ENCODE measurements at places on chromosomes 3 and 15. TPM values are rescaled to one million over a fixed set of nuclear protein-coding genes. Genes with fewer than 3 reads are reported as not detected.

DNA sequence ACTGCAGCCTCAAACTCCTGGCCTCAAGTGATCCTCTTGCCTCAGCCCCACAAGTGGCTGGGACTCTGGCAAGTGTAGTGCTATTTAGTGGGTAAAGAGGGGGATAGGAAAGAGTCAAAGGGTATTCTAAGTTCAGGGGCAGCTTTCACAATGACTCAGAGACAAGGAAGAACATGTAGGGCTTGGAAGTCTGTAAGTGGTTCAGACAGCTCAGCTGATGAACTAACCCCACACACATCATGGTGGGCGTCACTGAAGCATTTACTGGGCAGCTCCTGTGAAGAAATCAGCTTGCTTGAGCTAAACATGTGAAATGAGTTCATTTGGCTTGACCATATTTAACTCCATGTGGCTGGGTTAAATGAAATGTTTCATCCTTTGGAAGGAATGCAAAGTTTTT is 34.6 kb upstream of the THSD4 start:
- no peak for DNase-seq

- no peak for DNase-seq
Measured at GRCh38 chr15:42083605-42083908, 10.8 kb downstream of the PLA2G4D start.

FOXL2 gene
- total RNA-seq: not detected

GRCh38 chr15:75947092-75947491 is 43.4 kb downstream of the FBXO22 start:
- no peak for DNase-seq

DNA sequence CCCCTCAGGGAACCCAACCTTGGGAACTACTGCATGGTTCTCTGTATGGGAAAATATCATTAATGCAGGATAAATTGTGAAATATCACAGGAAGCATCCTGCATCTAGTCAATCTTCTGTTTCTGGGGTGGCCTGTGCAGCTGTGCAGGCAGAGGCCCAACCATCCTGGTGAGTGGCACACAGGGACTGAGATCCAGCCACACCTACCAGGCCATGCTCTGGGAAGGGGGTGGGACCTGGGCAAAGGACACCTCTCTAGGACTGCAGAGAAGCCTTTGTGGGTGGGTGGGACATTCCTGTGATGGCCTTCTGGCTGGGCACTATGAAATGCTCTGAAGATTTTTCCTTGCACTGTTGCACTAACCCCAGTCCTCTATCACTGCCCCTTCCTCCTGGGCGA is 26.8 kb downstream of the CCRL2 start:
- no peak for DNase-seq

DNA sequence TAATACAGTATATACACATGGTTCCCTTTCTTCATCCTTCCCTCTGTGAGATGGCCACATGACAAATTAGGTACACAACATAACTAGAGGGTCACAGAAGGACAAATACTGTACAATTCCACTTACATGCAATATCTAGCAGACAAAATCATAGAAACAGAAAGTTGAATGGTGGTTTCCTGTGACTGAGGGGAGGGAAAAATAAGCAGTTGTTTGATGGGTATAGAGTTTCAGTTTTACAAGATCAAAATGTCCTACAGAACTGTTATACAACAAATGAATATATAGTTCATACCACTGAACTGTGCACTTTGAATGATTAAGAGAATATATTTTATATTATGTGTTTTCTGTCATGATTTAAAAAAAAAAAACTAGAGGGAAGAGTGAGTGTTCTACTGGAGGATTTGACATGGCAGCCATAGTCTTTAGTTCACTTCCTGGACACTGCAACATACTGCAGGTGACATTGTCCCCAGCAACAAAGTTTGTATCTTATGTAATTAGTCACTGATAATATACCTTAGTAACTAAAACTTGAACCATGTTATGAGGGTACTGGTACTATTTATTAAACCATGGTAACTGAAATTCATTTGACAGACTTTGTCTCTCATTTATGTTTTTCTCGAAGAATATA is 37.2 kb downstream of the CCDC54 start:
- no peak for DNase-seq

ZNF35 gene
- total RNA-seq: 5.4 TPM

GRCh38 chr15:89575656-89576416 is 567 bp downstream of the TICRR start:
- DNase-seq: no peak

DNA sequence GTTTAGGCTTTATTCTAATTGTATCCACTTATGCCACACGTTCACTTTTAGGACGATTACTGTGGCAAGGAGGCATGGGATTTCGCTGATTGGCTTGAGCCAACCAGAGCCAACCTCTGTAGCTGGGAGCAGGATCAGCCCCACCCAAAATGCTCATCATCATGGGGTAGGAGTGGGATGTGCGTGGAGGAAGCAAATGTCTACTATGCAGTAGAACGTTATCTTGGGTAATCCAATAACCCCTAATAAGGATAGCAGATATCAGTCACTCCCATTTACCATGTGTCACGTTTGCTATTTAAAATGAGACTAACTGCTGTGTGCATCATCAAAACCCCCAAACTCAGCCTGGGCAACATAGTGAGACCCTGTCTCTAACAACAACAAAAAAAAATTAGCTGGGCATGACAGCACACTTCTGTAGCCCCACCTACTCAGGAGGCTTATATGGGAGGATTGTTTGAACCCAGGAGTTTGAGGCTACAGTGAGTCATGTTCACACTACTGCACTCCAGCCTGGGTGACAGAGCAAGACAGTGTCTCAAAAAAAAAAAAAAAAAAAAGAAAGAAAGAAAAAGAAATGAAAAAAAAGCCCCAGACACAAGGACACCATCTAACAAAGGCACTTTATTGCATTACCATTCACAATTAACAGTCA is 17.8 kb upstream of the ITGB5 start:
- DNase-seq: no peak

DNA sequence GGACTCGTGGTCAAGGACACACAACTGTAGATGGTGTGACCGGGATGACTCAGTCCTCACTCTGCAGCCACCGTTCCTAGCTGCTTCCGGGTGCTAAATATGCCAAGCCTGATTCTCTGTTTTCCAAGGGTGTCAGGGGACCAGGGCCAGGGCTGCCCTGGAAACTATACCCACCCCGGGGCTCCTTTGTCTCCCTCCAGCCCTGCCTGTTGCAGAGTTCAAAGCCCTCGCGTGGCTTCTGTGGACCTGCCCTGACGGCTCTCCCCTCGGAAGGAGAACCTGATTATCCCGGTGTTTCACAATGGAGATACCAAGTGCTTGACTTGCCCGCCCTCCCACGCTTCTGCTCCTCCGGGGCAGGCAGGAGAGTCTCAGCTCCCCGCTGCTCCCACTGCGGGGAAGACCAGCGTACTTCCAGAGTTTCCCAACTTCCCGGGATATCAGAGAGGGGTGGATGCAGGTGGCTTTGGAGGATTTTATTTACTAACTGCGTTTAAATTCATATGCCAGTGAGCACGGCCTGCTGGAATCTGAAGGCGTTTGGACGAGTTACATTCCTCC is 125.0 kb downstream of the ASB7 start:
- DNase-seq: no peak

DNA sequence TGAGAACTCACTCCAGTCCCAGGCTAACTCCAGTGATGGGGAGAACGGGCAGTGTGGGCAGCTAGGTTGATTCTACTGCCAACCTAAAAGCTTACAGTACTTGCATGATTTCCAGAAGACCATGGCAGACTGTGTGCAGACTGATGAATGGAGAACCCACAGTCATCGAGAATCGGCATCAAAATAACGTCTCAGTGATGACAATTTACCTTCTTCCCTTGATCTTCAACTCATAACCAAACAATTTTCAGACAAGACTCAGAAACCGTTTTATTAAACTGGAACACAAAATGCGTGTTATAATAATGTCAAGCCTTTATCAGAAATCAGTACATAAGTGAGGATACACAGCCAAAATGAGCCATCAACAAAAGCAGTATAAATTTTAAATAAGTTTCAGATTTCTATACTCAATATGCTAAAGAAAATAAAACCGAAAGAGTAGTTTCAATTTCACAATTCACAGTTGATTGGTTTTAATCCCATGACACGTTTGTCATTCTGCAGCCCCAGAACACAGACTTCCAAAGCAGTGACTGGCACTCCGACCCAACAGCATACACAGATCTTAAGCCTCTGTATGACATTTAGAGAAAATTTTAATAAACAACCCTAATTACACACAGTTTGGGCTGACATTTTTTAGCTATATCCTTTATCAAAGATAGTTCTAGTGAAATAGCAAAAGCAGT is 54.5 kb downstream of the ZMAT3 start:
- no peak for DNase-seq

DNA sequence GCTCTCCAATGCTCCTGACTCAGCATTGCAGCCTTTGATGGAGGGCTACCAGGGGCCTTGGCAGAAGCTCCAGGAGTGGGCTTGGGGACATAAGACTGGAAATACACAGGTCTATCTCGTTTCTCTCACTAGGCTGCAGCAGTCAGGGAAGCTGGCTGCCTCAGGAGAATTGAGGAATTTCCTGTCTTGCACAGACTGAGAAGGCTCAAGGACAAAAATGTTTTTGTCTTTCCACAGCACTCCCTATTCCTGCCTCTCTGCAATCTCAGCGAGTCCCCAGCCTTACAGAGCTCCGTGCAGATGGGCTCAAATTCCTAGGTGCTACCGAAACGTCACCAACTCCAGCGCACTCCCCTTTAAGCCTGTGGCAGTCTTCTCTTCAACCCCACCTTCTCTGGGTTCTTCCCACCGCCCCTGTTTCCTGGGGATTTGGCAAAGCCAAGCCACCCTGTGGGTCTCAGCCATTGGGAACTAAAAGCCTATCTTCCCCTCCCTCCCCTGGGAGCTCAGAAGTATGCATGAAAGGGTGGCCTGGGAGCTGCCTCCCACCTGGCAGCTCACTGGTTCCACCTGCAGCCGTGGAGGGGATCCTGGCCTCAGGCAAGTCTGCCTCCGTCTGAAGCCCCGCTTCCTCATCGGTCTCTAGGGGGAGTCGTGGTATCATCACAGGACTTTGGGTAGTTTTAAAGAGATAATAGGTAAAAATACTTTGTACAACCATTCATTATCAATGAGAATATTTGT is 322.6 kb upstream of the FRG2C start:
- no peak for DNase-seq

DNA sequence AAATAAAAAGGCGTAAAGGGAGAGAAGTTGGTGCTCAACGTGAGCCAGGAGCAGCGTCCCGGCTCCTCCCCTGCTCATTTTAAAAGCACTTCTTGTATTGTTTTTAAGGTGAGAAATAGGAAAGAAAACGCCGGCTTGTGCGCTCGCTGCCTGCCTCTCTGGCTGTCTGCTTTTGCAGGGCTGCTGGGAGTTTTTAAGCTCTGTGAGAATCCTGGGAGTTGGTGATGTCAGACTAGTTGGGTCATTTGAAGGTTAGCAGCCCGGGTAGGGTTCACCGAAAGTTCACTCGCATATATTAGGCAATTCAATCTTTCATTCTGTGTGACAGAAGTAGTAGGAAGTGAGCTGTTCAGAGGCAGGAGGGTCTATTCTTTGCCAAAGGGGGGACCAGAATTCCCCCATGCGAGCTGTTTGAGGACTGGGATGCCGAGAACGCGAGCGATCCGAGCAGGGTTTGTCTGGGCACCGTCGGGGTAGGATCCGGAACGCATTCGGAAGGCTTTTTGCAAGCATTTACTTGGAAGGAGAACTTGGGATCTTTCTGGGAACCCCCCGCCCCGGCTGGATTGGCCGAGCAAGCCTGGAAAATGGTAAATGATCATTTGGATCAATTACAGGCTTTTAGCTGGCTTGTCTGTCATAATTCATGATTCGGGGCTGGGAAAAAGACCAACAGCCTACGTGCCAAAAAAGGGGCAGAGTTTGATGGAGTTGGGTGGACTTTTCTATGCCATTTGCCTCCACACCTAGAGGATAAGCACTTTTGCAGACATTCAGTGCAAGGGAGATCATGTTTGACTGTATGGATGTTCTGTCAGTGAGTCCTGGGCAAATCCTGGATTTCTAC is at the start of gene RARB:
RARB (plus strand) TSS at position 322 of the 847 bp plus-strand sequence; CDS start at position 791, 469 bp downstream.
- DNase-seq: peak; percentile 50

- DNase-seq: no peak
Measured at GRCh38 chr15:31974855-31975829, 55.2 kb upstream of the CHRNA7 start.

GRCh38 chr15:101646672-101647071 is 5.5 kb downstream of the TM2D3 start:
- DNase-seq: no peak

DNAJA4 gene
- total RNA-seq: 0.33 TPM

ZNF774 gene
- total RNA-seq: 6.2 TPM

GPR87 gene
- total RNA-seq: 9.0 TPM

DNA sequence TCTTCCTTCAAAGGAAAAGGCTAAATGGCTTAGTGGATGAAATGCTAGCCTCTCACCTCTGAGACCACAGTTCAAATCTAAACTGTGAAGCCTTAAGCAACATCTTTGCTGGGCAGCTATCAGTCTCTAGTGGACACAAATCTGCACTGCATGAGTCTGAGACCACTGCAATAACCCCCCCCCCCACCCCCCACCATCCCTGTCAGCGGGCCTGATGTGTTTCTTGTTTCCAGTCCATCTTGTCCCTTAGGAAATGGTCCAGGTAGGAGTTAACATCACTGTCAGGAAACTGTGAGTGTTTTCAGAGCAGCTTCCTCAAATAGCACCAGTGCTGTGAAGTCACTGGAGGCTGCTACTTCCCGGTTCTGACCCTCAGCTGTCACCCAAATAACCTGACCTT is 140.6 kb upstream of the TMCO5A start:
- DNase-seq: no peak

DNA sequence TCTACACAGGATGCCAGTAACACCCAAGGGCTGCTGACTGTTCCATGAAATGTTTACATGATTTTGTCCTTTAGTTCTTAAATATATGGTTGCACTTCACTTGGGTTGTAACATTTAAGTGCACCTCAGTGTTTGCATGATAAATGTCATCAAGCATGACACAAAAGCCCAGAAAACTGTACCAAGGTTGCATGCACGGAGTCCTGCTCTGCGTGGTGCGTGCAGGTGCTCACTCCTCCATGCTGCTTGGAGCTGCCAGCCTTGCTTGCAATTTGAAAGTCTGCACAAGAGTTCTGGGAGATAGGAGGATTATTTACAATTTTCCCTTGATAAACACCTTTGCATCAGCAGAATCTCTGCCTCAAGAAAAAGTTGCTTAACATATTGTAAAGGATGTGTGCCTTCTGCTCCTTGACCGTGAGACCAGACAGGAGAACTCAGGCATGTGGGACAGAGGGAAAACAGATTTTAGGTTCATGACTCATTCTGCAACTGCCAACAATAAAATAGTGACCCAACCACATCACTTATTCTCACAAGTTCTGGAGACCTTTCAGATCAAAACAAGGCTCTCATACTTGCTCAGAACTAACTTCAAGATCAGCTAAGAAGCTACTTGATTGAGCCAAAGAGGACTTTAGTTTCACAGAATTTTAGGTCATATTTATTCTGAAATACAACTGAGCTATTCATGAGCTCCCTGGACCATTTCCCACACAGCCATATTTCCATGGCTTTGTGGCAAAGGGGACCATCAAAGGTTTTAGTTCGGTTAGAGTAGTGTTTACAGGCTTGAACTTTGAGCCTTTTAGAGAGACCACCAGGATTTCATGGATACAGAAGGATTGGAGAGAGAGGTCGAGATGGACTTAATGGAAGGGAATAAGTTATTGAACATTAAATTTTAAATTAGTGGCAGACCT is 128.4 kb upstream of the ZBED2 start:
- DNase-seq: no peak

GRCh38 chr3:18556001-18556408 is 130.9 kb upstream of the SATB1 start:
- no peak for DNase-seq

Measured in PC-9 (cell line).